ENCODE measurements at places on chromosomes 6 and 20.
A peak's percentile ranks its signal among the peaks of the same experiment; 100 is the strongest.

GRCh38 chr6:122568350-122568749 is 41.9 kb upstream of the PKIB start:
- DNase-seq, result no peak

DNA sequence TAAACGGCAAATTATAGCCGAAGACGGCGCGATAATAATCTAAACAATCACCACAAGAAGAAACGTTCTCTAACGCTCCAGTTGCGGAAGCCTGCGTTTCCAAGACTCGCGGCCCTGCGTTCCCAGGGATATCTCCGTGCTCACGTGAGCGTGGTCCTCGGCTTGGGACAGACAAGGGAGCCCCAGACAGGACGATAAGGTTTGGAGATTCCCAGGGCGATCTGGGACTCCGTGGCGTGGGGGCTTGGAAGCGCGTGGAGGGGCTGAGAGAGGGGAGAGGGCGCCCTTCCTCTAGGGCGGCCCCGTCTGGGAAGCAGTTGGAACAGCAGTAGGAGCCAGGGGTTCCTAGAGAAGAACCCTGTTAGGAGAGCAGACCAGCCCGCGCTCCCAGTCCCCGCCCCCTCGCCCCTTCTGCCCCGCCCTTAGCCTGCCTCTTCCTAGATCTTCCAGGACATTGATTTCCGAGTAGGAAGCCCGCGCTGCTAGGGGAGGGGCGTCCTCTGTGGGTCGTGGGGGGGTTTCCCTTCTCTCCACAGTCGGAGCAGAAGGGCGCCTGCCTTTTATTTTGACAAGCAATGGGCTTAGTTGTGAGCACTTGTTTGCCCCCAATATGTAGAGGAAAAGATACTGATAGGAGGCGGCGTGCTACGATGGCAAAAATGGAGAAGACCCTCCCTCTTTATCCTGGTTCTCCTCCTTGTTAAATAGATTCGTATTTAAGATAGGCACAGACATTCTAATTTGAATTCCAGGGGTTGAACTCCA is 10.6 kb downstream of the NRN1 start:
- DNase-seq, result no peak

GRCh38 chr20:58753267-58753921 is 60.8 kb downstream of the NPEPL1 start:
- DNase-seq, result no peak

- DNase-seq, result peak; percentile 59
These were observed 184.2 kb upstream of the BMP2 start for GRCh38 chr20:6583134-6583738.

Data from RPMI8226 (cell line).